A549 treated with ZK216348 at 1 μM for 4 hours (cell line): ENCODE measurements at places on chromosomes 1 and 21. TPM values are rescaled to one million over a fixed set of nuclear protein-coding genes. Genes with fewer than 3 reads are reported as not detected.

PARS2 gene
- total RNA-seq: 3.2 to 4.9 TPM (median 4.2 TPM) in 5 replicates

AHCYL1 gene
- 43.5 to 60.0 TPM (median 49.5 TPM) in 5 replicates for total RNA-seq

TTC34 gene
- 0.02 to 0.07 TPM (median 0.05 TPM) in 4 of 5 replicates, not detected in the other for total RNA-seq

C1orf198 gene
- 14.2 to 19.8 TPM (median 18.0 TPM) in 5 replicates for total RNA-seq

LYPLA2 gene
- total RNA-seq: 46.7 to 62.0 TPM (median 56.5 TPM) in 5 replicates

TMEM234 gene
- total RNA-seq: 8.1 to 10.7 TPM (median 10.5 TPM) in 5 replicates

HAX1 gene
- 92.1 to 116 TPM (median 95.7 TPM) in 5 replicates for total RNA-seq

GSTM1 gene
- total RNA-seq: 0.35 TPM in 1 of 5 replicates, not detected in the others

TRIM46 gene
- 1.0 to 3.1 TPM (median 1.8 TPM) in 5 replicates for total RNA-seq

KIFAP3 gene
- 9.3 to 16.0 TPM (median 13.6 TPM) in 5 replicates for total RNA-seq

HES5 gene
- not detected in 5 replicates for total RNA-seq

MROH9 gene
- total RNA-seq: not detected in 5 replicates

NR5A2 gene
- total RNA-seq: 2.5 to 5.2 TPM (median 4.4 TPM) in 5 replicates

FMOD gene
- total RNA-seq: 0.06 to 0.21 TPM in 2 of 5 replicates, not detected in the others

RGS8 gene
- not detected in 5 replicates for total RNA-seq

EPHB2 gene
- 29.6 to 56.9 TPM (median 45.9 TPM) in 5 replicates for total RNA-seq

PEX19 gene
- total RNA-seq: 16.9 to 27.0 TPM (median 25.1 TPM) in 5 replicates

AMY1C gene
- not detected in 5 replicates for total RNA-seq

BSND gene
- not detected in 5 replicates for total RNA-seq

BTG2 gene
- total RNA-seq: 11.9 to 13.9 TPM (median 13.1 TPM) in 5 replicates

CAPN9 gene
- not detected in 5 replicates for total RNA-seq

BGLAP gene
- 0.20 to 0.40 TPM (median 0.39 TPM) in 3 of 5 replicates, not detected in the others for total RNA-seq

AGMAT gene
- 4.5 to 8.1 TPM (median 7.6 TPM) in 5 replicates for total RNA-seq

NR0B2 gene
- not detected in 5 replicates for total RNA-seq

TMEM200B gene
- total RNA-seq: 0.08 to 0.12 TPM (median 0.11 TPM) in 4 of 5 replicates, not detected in the other

ACBD6 gene
- 53.9 to 59.9 TPM (median 56.9 TPM) in 5 replicates for total RNA-seq

MPL gene
- 0.46 to 0.63 TPM in 2 of 5 replicates, not detected in the others for total RNA-seq

KLHDC9 gene
- total RNA-seq: 1.1 to 2.2 TPM (median 2.0 TPM) in 5 replicates

CAMK2N1 gene
- total RNA-seq: 35.3 to 76.5 TPM (median 64.3 TPM) in 5 replicates
